IPS DF 6.9 (cell line): ENCODE measurements at places on chromosomes 6 and 20.

- no peaks in the 10 kb centered on the region; the same call in 1 of the 2 replicates for H3K4me1 ChIP-seq
- H3K4me3 ChIP-seq = no peak overlapping the region
- H3K27me3 ChIP-seq = no peaks in the 10 kb centered on the region
- H3K36me3 ChIP-seq = no peaks in the 10 kb centered on the region; the same call in 1 of the 2 replicates
These were observed 58.6 kb downstream of the TMEM242 start for GRCh38 chr6:157264701-157265100.

GRCh38 chr6:134046054-134046453 lies 6.4 kb downstream of the SLC2A12 start:
- H3K36me3 ChIP-seq = no peaks in the 10 kb centered on the region
- no peaks in the 10 kb centered on the region for H3K27me3 ChIP-seq
- H3K4me1 ChIP-seq = no peaks in the 10 kb centered on the region
- H3K27ac ChIP-seq = no peak overlapping the region
- H3K4me3 ChIP-seq = no peak overlapping the region
- DNase-seq = no peak

GRCh38 chr6:138001750-138002349 lies 105.4 kb downstream of the PERP start:
- H3K4me1 ChIP-seq = no peaks in the 10 kb centered on the region; the same call in 1 of the 2 replicates
- H3K27me3 ChIP-seq = no peaks in the 10 kb centered on the region
- no peak overlapping the region for H3K4me3 ChIP-seq

- DNase-seq = no peak
- H3K36me3 ChIP-seq = no peaks in the 10 kb centered on the region
- H3K27me3 ChIP-seq = no peaks in the 10 kb centered on the region
- H3K4me3 ChIP-seq = no peak overlapping the region
These were observed 132.4 kb downstream of the SOBP start for GRCh38 chr6:107622269-107622668.

DNA sequence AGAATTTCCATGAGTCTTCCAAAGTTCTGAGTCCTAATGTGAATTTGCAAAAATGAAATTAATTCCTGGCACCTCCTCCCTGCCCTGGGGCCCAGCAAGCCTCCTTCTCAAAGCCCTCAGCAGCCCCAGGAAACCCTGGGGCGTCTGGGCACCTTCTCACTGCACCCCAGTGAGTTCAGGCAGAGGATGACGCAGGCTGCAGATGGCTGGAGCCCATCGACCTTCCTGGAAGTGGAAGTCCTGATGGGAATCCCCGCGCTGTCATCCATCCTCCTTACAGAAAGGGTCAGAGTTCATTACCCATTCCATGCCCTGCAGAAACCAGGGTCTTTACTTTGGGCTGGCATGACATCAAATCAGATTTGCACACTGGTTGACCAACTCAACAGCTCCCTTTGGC lies 31.6 kb downstream of the DLL1 start:
- no peak overlapping the region for H3K27ac ChIP-seq
- DNase-seq = no peak
- H3K27me3 ChIP-seq = no peaks in the 10 kb centered on the region
- no peaks in the 10 kb centered on the region for H3K36me3 ChIP-seq
